ENCODE measurements at places on chromosomes 4 and X.

- DNase-seq = no peak
These were observed 1026.7 kb upstream of the TENM3 start for GRCh38 chr4:181216501-181216900.

DNA sequence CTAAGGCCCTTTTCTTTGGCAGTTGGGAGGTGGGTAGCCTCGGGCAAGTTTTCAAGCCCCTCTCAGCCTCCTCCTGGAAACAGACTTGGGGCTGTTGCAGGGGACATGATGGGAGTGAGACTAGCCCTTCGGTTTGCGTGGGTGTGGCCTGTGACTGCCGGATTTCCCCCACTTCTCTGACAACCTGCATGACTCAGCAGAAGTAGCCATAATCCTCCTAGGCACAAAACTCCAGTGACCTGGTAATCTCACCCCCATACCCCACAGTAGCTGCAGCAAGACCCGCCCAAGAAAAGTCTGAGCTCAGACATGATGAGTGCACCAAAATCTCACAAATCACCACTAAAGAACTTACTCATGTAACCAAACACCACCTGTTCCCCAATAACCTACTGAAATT, 433.7 kb upstream of the AMOT start:
- DNase-seq = no peak

DNA sequence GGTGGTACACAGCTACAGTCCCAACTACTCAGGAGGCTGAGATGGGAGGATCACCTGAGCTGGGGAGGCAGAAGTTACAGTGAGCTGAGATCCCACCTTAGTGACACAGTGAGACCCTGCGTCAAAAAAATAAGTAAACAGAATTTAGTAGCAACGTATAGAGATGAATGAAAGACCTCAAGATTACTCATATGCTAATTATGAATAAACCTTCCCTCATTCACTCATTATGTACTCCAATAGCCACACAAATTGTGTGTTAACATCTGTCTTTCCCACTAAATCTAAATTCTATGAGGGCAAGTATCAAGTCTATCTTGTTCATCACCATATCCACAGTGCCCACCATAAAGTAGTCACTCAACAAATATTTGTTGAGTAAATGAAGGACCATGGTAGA, 111.5 kb downstream of the LRBA start:
- DNase-seq = no peak

DNA sequence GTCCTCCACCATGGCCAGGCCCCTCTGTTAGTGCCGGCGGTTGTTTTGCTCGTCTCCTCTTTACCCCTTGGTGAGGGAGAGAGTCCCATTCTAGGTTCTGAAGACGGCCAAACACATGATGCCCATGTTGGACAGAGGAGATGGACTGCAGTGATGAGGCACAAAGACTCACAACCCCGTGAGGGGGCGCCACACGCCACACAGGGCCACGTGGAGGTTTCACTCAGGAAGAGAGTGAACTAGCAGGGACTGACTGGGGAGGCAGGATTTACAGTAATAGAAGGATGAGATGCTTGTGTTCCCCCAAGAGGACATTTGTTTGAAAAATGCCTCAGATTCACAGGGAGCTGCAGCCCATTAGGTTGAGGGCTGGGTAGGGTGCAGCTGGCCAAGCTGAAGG, 655.3 kb upstream of the FRG1 start:
- no peak for DNase-seq

DNA sequence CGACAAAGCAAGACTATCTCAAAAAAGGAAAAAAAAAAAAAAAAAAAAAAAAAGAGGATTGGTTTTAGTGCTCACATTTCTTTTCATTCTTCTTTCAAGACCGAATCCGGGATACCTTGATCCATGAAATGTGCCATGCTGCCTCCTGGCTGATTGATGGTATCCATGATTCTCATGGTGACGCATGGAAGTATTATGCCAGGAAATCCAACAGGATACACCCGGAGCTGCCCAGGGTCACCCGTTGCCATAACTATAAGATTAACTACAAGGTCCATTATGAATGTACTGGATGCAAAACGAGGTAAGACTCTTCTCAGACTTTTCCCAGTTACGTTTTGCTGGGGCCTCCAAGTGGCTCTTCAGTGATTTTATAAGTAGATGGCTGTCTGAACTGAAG, 6.1 kb downstream of the CXCR3 start:
- DNase-seq = no peak

DNA sequence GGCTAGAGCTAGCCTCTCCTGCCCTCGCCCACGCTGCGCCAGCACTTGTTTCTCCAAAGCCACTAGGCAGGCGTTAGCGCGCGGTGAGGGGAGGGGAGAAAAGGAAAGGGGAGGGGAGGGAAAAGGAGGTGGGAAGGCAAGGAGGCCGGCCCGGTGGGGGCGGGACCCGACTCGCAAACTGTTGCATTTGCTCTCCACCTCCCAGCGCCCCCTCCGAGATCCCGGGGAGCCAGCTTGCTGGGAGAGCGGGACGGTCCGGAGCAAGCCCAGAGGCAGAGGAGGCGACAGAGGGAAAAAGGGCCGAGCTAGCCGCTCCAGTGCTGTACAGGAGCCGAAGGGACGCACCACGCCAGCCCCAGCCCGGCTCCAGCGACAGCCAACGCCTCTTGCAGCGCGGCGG, at the start of gene AR:
Gene AR (plus strand): TSS at position 204 of the 400 bp plus-strand sequence. CDS start 1,126 bp downstream, outside the sequence.
- DNase-seq = peak; percentile 58

DNA sequence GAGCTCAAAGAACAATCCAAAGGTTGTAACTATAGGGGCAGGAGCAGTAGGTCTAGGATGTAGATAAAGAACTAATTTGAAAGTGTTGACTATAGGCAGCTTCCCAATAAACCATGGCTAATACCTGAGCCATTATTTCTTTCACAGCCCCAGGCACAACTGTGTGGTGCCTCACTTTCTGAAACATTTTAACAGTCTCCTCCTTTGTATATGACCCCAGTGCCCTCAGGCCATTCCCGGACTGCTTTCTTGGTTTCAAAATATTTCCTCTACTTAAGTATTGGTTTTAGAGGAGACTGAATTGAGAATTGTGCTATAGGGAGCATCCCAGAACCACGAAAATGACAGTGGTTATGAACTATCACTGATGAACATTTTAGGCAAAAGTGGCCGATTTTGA, 728.7 kb downstream of the IL1RAPL1 start:
- no peak for DNase-seq

- no peak for DNase-seq
These were observed 2.1 kb upstream of the LEF1 start for GRCh38 chr4:108170631-108171338.

DNA sequence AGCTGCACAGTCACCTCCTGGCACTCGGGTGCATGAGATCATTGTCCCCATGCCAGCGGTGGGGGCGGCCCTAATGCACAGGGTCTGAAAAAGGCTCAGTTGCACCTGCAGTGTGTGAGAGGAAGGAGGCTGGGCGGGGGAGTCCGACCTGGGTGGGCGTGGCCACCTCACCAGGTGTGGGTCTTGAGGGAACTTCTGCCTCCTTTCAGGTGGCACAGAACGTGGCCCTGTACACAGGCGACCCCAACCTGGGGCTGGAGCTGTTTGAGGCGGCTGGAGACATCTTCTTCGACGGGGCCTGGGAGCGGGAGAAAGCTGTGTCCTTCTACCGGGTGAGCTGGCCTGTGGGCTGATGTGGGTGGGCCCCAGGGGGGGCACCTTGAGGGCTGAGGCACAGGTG, 34.3 kb upstream of the HTRA3 start:
- no peak for DNase-seq

All from endothelial cell (in vitro differentiated cells).